ENCODE measurements at places on chromosomes 11 and 22. TPM values are rescaled to one million over a fixed set of nuclear protein-coding genes. Genes with fewer than 3 reads are reported as not detected.
A peak's percentile ranks its signal among the peaks of the same experiment; 100 is the strongest.

The RIMBP3B gene
- total RNA-seq, result 0.51 TPM

- peak; percentile 82 for DNase-seq
These were observed 17.0 kb upstream of the IL2RB start for GRCh38 chr22:37166675-37167066.

GRCh38 chr22:24952837-24953383 lies 394 bp downstream of the KIAA1671 start:
- DNase-seq, result peak; percentile 77

DNA sequence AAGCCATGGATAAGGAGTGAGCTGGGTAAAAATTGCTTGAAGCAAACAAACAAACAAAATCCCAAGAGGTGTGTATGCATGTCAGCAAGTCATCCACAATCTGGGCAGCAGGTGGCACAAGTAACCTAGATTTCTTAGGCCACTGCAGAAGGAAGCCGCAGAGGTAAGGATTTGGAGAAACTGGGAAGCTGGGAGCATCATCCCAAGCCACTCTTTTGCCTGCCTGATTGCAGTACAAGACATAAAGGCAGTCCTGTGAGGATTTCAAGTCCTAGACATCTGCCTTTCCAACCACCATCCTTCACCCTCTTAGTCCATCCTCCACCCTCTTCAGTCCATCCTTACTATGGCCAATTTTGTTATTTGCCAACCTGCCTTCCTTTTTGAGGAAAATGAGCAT lies 67.2 kb upstream of the BMAL1 start:
- DNase-seq, result peak; percentile 63

DNA sequence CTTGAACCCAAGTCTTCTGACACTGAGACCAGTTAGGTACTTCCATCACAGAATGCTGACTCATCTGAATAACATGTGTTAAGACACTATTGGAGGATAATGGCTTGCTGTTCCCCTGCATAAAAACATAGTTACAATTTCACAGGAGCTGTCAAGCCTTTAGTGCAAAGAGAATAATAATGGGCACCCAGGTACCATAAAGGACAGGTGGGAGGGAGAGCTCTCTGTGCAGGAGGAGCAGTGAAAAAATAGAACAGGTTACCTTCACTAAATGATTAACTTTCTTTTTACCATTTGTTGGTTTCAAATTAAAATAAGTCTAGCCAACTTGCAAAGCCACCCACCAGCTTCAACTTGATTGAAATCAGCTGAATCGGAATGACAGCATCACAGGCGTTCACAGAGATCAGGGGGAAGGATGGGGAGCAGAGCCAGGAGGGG lies 173.2 kb downstream of the DSCAML1 start:
- DNase-seq, result no peak

The TIGD3 gene
- total RNA-seq, result 0.44 TPM

- DNase-seq, result no peak
These were observed 79.7 kb downstream of the APOL5 start for GRCh38 chr22:35797411-35797810.

The APOBEC3H gene
- not detected for total RNA-seq

DNA sequence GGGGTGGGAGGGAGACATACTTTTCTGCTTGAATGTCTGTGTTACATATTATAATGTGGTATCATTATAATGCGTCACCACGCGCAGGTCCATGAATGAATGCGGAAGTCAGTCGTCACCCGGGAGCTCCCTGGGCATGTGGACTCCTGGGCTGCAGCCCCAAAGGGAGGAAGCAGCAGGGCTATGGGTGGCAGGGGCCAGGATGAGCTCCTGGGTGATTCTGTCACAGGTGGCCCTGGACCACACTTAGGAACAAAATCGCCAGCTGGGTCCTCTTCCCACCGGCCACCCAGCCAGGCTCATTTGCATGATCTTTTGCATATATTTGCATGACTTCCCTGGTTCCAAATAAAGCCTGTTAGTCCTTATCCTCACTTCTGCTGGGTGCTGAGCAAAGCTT lies 51.2 kb downstream of the KCNJ4 start:
- DNase-seq, result no peak

The SLC22A12 gene
- total RNA-seq, result not detected

- DNase-seq, result peak; percentile 82
These were observed at the start of gene ZNF70 for GRCh38 chr22:23750714-23751440. Gene ZNF70 (minus strand): TSS chr22:23751112. CDS start chr22:23745140, 5,972 bp downstream.

The NXPE1 gene
- total RNA-seq, result not detected

DNA sequence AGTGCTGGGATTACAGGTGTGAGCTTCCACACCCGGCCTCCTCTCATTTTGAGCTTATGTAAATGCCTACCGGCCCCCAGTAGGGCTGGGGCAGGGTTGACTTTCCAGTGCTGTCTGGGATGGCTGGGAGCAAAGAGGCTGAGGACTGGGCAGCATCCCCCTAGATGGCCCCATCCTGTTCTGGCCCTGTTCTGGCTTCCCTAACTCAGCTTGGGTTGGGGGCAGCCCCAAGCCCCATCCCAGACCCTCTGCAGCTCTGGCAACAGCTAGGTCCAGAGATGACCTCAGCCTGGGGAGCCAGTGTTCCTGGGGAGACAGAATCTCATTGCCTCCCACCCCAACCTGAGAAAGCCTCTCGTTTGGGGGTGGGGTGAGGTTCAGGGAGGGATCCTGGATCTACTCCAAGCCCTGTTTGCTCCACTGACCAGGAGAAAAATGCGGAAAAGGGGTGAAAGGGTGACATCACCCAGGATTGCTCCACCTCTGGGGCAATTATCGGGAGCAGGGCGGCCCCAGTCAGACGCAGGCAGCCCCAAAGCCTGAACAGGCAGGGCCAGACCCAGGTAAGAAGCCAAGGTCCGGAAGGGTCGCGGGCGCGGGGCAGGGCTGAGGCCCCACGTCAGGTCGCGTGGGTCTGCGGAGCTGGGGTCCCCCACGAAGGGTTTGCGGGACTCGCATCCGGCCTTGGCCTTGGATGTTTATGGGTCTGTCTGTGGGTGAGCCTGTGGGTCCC lies at the start of gene PNPLA2:
Gene PNPLA2 (plus strand): TSS at position 519 of the 733 bp plus-strand sequence. CDS start 805 bp downstream, outside the sequence.
- DNase-seq, result peak; percentile 10

DNA sequence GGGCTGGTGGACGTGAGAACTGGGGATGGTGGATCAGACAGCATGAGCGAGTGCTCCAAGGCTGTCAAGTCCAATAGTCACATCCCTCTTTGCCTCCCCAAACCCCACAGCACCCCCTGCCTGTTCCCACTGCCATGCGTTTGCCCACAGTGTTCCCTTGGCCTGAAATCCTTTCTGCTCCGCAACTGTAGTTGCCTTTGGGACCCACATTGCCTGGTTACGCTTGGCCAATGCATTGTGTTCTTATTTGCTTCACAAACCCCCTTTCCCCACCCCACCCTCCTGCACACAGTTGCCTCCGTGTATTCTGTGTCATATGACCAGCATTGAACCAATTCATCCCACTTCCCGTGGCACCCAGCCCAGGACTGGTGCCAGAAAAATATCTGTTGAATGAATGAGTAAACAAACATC lies 2.1 kb upstream of the KIAA0930 start:
- DNase-seq, result no peak

DNA sequence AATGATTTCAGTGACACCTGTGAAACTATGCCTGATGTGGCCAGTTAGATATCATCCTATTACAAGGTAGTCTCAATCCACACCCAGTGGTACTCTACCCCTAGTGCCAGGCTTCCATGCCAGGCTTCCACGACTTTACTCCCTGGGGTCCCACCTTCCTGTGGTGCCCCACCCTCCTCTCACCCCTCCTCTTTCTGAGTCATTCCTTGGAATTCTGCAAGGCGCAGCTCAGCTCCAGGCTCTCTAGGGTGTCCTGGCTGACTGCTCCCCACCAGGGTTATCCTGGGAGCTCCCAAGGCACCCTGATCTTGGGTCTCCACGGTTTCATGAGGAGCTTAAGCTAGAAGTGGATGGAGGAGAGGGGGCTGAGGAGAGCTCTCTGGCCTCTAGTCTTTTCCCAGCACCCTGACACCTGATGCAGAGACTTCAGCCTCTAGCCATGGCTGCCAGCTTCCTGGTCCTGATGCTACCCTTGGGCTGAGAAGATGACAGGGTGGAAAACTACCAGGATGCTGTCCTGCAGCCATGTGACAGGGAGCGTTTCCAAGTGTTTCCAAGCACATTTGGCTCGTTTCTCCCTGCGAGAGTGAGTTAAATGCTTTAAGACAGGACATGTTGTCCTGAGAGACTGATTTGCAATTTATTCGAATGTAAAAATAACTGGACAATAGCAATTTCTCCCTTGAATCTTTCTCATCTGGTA lies 1461.2 kb downstream of the TBC1D22A start:
- DNase-seq, result no peak

GRCh38 chr11:94271885-94272372 lies 32.5 kb upstream of the IZUMO1R start:
- DNase-seq, result no peak

GRCh38 chr11:32962016-32962415 lies 53.7 kb upstream of the DEPDC7 start:
- DNase-seq, result no peak

The TBX1 gene
- 0.56 TPM for total RNA-seq

DNA sequence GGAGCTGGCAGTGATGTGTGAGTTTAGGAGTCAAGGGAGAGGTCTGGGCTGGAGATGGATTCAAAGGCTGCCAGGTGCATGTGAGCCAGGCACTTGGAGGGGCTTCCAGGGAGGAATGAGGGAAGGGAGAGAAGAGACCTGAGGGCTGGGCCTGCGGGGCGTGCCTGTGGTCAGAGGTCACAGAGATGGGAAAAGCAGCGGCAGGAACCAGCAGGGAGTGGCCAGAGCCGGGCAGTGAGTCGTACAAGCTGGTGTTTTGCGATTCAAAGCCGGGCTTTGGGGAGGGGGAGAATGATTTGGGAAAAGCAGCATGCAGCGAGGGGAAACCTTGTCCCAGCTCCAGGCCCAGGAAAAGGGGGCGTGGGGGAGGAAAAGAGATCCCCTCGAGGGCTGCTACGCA lies 96.9 kb upstream of the RTL6 start:
- DNase-seq, result no peak

GRCh38 chr11:77783025-77783424 lies 37.5 kb downstream of the RSF1 start:
- no peak for DNase-seq

The YPEL4 gene
- total RNA-seq, result not detected

DNA sequence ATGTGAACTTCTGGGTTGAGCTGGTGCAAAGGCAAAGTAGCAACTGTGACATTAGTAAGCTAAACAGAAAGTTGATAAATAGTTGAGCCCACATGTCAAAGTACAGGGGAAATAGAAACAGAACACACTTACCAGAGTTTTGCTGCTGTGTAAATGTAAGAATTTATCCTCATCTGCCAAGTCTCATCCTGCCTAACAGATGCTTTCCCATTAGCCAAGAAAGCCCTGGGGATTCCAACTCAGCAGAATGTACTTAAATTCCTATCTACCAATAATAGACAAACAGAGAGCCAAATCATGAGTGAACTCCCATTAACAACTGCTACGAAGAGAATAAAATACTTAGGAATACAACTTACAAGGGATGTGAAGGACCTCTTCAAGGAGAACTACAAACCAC lies 7.3 kb upstream of the OR51A2 start:
- DNase-seq, result no peak

GRCh38 chr11:26158251-26158650 lies 173.7 kb upstream of the ANO3 start:
- no peak for DNase-seq

DNA sequence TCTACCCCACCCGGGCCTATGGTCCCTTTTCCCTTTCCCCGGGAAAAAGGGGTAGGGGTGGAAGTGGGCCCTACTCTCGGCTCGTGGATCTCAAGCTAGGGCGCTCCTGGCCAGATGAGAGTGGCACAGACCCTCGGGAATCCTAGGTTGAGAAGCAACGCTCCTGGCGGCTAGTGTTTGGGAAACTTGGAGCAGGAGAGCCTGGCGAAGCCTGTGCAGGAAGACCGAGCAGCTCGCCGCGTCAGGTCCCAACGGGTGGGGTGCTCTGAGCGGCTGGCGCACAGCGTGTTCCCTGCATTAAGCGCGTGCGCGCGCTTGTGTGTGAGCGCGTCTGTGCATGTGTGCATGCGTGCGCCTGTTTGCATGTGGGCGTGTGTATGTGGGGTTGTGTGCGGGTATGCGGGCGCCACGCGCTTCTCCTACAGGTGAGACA lies 7.1 kb upstream of the FLI1 start:
- peak; percentile 55 for DNase-seq

DNA sequence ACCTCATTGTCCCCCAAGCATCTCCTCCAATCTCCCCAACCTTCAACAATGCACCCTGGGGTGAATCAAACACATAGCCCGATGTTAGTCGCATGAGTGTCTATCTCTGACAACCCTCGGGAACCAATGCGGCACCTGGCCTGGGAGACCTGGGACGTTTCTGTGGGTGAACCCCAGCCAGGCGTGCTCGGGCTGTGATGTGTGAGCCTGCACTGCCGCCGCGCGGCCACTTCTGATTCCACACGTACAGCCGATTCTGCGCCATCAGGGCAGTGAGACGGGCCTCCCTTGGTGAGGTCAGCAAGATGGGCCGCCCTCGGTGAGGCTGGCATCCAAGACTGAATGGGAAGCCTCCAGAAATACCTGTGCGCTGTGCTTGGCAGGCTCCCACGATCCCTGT lies 5.2 kb upstream of the H19 start:
- no peak for DNase-seq

GRCh38 chr22:49081261-49081666 lies 746.4 kb downstream of the BRD1 start:
- no peak for DNase-seq

DNA sequence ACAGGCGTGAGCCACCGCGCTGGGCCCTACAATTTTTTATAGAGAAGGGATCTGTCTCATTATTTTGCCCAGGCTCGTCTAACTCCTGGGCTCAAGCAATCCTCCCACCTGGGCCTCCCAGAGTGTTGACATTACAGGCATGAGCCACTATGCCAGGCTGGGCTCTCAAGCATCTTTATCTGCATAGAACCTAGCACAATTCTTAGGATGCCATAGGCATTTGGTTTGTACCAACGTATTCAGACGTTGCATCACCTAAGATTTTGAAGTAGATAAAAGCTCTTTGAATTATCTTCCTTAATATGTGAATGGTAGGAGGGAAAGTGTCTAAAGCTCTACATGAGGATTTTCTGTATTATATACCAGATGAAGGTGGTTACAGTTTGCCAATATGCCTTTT lies 30.5 kb downstream of the RTN3 start:
- DNase-seq, result no peak

DNA sequence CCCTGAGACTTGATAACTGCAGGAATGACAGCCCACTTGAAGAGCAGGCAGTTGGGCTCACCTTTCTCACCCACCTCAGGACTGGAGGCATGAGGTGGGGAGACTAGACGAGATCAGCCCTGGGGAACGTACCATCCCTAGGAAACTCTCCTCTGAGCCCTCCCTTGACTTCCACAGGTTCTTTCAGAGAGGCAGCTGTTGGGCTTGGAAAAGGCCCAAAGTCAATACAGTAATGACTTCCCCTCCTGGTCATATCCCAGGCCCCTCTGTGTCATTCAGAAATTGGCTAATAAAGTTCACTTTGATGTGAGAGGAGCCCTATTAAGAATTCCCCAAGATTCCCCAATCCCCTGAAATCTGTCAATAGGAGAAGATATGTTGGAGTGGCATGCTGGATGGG lies 5.8 kb upstream of the NECTIN1 start:
- no peak for DNase-seq

- no peak for DNase-seq
These were observed 155.2 kb downstream of the TRIM29 start for GRCh38 chr11:119982517-119983239.
